Activated CD8-positive, alpha-beta T cell treated with anti-CD3 and anti-CD28 coated beads for 36 hours (primary cell): ENCODE measurements at places on chromosomes 3 and 15. TPM values are rescaled to one million over a fixed set of nuclear protein-coding genes. Genes with fewer than 3 reads are reported as not detected.
A peak's percentile ranks its signal among the peaks of the same experiment; 100 is the strongest.

Gene SLC4A7
- total RNA-seq: 48.0 TPM

GRCh38 chr3:54257125-54257720 lies 134.9 kb downstream of the CACNA2D3 start:
- no peak for DNase-seq

Gene CLSTN2
- not detected for total RNA-seq

Gene UROC1
- total RNA-seq: not detected

DNA sequence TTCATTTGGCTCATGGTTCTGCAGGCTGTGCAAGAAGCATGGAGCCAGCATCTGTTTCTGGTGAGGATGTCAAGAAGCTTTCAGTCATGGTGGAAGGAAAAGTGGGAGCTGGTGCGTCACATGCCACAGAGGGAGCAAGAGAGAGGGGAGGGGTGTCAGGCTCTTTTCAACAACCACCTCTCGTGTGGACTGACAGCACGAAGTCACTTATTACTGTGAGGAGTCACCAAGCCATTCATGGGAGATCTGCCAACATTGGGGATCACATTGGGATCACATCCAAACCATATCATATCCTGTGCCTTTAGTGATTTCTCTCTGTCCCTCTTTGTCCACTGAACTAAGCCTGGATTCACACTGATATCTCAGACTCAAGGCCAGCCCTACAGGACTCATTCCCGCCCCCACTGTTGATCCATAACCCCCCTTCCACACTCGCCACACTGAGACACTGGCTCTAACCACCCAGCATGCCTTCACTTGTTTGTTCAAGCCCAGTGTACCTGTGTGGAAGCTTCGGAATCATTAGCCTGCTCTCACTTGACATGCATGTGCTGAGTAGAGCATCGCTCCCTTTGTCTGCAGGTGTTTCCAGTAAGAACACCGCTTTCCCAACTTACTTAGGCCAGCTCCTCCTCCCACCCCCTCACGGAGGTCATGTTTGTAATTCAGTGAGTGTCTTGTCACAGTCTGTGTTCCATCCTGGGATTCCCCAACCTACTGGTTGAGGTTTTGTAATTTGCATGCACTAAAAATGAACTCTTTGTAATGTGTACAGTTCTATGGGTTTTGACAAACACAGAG lies 132.2 kb downstream of the KLF13 start:
- DNase-seq: peak; percentile 80

- DNase-seq: no peak
Measured at GRCh38 chr15:56628893-56629532, 104.3 kb downstream of the ZNF280D start.

DNA sequence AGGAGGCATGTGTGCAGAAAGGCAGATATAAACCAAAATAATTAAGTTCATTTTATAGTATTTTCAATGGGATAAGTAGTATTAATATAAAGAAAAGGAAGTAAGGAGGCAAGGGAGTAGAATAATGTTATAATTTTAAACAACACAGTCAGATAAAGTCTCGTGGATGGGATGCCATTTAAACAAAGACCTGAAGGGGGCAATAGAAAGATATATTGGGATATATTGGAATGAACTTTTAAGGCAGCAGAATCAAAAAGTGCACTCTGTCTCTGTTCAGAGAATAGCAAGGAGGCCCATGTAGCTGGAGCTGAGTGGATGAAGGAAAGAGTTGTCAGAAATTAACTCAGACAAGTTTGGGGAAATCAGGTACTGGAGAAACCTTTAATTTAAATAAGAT lies 158.7 kb downstream of the CGGBP1 start:
- no peak for DNase-seq

DNA sequence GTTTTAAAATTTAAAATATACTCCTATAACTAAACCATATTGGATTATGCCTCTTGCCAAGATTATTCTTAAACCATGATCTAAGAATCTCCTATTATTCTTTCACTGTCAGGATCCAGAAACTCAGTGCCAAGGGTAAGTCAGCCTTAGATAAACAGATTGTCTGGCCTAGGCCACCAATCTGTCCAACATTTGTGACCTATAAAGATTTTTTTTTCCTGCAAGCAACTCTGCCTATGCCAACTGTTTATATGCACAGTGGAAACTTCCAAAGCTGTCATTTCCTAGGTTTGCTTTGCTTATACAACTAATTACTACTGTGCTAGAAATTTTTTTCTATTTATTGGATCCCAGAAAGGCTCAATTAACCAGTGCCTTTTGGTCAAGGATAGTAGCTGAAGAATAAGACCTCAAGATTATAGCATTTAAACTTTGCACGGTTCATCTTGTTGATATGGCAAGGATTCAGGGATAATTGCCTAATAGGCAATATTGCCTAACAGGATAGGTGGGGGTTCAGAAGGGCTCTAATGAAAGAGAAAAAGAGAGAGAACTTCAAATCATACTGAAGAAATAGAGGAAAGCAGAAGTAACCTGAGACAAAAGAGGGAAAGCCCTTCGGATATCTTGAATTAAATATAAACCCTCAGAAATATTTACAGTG lies 22.8 kb downstream of the GAP43 start:
- DNase-seq: no peak
